Activated naive CD4-positive, alpha-beta T cell treated with anti-CD3 and anti-CD28 coated beads, Interleukin-2, amount 50 U/mL, for 72 hours (primary cell): ENCODE measurements at places on chromosomes 3 and 15. TPM values are rescaled to one million over a fixed set of nuclear protein-coding genes. Genes with fewer than 3 reads are reported as not detected.

GOLGA8J gene
- 0.41 TPM for total RNA-seq

GLDN gene
- not detected for total RNA-seq

ATP8B4 gene
- total RNA-seq = 10.4 TPM

ERICH6 gene
- total RNA-seq = not detected

IL17RD gene
- not detected for total RNA-seq
